A549 treated with Mapracorat at 1 μM for 4 hours (cell line): ENCODE measurements at places on chromosomes 6 and 20. TPM values are rescaled to one million over a fixed set of nuclear protein-coding genes. Genes with fewer than 3 reads are reported as not detected.

ID4 gene
- total RNA-seq: 0.71 to 1.3 TPM (median 0.85 TPM) in 5 replicates

ERVFRD-1 gene
- not detected in 5 replicates for total RNA-seq

FERMT1 gene
- 14.7 to 16.1 TPM (median 15.7 TPM) in 5 replicates for total RNA-seq

RAET1L gene
- total RNA-seq: 0.26 to 0.55 TPM (median 0.41 TPM) in 5 replicates

LY6G6C gene
- total RNA-seq: 0.21 to 0.24 TPM (median 0.23 TPM) in 3 of 5 replicates, not detected in the others

ARMH2 gene
- total RNA-seq: not detected in 5 replicates

ACTL10 gene
- 0.06 TPM in 1 of 5 replicates, not detected in the others for total RNA-seq

ZNF334 gene
- total RNA-seq: not detected in 5 replicates

MOXD1 gene
- total RNA-seq: 1.4 to 1.9 TPM (median 1.7 TPM) in 5 replicates

EFCAB8 gene
- total RNA-seq: not detected in 5 replicates

SLC22A16 gene
- not detected in 5 replicates for total RNA-seq

NOX3 gene
- total RNA-seq: not detected in 5 replicates

TNFRSF21 gene
- 14.5 to 16.9 TPM (median 16.0 TPM) in 5 replicates for total RNA-seq

FNDC1 gene
- 0.06 to 0.13 TPM (median 0.11 TPM) in 5 replicates for total RNA-seq

STMN3 gene
- 7.7 to 11.7 TPM (median 9.6 TPM) in 5 replicates for total RNA-seq

TPD52L1 gene
- 47.3 to 52.0 TPM (median 47.9 TPM) in 5 replicates for total RNA-seq

SPAG4 gene
- total RNA-seq: 3.1 to 5.9 TPM (median 4.8 TPM) in 5 replicates

IL17F gene
- total RNA-seq: not detected in 5 replicates

HAO1 gene
- not detected in 5 replicates for total RNA-seq

NRSN1 gene
- total RNA-seq: not detected in 5 replicates

ECT2L gene
- total RNA-seq: not detected in 5 replicates

HDGFL1 gene
- not detected in 5 replicates for total RNA-seq

CDH26 gene
- total RNA-seq: 0.04 to 0.27 TPM (median 0.22 TPM) in 4 of 5 replicates, not detected in the other
